ENCODE measurements at places on chromosomes 13 and 19.

- no peak for DNase-seq
These were observed 111.1 kb downstream of the STARD13 start for GRCh38 chr13:33174491-33174890.

DNA sequence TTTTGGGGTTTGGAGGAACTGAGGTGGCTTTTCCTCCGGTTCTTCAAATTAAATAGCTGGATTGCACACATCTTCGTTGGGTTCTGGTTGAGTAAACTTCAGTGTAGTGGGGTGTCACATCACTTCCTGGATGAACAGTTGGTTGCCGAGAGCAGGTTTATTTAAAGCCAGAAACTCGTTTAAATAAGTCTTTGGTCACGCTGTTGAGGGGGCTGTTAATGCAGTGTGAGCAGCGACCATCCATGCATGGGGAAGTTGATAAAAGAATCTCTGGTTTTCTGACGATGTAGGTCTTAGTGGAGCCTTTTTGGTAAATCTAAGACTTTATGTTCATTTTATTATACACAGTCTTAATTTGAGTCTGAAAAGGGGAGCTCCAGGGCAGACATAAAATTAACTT lies 351.2 kb upstream of the ARGLU1 start:
- DNase-seq: peak; percentile 32

DNA sequence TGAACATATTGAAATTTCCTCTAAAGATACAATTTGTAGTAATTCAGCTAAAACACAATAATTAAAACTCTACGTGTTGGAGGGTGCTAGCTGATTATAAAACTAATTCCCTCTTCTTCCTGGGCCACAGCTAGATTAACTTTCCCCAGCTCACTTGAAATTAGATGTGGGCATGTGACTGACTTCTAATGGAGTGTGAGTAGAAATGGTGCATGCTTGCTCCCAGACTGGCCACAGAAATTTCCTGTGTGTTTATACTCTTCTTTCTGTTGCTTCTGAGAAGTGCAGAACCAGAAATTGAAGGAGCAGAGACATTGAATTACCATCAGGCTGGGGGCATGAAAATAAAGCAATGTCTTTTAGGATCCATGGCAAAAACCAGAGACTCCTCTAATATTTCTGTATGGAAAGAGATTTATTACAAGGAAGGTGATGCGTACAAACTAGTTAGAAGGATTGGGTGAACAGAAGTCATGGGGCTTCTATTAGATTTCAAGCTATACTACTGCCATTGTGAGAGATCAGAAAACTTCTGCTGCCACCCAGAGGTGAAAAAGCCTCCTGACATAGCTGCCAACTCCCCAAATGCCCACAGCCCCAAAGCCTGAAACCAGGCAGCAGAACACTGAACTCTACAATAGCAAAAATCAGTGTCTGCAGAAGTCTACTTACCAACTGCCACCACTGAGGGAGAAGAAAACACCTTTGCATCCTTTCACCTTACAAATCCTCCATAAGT lies 379.2 kb upstream of the MIR17HG start:
- DNase-seq: peak; percentile 36

DNA sequence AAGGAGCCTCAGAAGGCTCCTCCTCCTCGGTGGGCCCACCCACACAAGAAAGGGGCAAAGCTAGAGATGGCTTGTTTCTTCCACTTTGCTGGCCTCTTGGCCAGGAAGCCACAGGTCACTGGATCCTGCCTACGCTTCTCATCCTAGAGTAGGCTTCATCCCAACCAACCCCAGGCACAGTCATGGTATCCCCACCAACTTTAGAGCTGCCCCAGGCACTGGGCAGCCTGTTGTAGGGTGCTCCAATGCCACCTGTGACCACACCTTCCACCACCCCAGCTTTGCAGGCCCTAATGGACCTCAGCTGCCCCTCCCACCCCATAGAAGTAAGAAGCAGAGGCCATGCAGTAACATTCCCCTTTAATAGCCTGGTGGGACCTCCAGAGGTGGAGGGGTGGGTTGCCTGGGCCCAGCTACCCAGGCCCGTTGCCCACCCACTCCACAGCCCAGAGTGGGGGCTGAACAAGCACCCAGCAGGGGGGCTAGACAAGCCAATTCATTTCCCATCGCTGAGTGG lies 522 bp upstream of the CHMP2A start:
- no peak for DNase-seq

DNA sequence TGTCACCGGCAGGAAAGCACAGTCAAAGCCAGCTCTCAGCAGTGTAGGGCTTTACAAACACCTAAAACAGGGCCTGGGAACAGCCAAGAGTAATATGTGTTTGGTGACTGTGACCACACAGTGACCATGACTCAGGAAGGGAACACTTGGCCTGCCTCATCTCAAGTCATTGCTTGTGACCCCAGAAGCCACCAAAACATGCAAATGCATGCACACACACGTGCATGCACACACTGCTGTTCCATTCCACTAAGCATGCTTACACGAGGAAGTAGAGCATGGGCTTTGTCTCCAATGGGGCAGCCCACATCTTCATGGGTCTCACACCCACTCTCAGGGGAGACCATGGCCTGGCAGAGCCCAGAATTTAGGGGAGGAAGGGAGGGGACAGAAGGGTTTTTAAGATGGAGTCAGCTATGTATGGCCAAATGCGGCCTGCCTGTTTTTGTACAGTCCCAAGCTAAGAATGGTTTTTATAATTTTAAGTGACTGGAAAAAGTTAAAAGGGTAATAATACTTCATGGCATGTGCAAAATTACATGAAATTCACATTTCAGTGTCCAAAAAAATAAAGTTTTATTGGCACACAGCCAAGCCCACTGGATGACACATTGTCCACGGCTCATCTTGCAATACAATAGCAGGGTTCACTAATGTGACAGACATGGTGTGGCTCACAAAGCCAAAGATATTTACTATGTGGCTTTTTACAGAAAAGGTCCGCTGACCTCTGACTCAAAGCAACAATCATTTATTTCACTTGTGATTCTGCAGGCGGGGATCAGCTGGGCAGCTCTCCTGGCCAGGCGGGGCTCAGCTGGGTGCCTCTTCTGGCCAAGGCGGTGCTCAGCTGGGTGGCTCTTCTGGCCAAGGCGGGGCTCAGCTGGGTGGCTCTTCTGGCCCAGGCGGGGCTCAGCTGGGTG lies 17.3 kb downstream of the ZFR2 start:
- no peak for DNase-seq

GRCh38 chr13:25042151-25042865 lies 53.6 kb upstream of the PABPC3 start:
- peak; percentile 16 for DNase-seq

DNA sequence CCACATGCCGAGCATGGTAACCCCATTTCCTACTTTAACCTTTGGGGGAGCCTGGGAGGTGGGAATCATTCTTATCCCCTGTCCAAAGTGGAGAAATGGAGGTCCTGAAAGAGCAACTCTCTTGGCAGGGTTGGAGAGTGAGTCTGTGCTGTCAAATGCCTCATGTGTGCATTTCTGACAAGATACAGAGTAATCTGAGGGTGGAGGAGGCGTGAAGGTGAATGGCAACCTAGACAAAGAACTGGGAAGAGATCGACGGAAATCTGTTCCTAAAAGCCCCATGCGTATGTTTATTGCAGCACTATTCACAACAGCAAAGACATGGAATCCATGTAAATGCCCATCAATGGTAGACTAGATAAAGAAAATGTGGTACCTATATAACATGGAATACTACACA lies 63.8 kb upstream of the USP29 start:
- DNase-seq: no peak

GRCh38 chr13:29702912-29703351 lies 107.4 kb upstream of the SLC7A1 start:
- no peak for DNase-seq

- no peak for DNase-seq
These were observed 483.2 kb downstream of the DIAPH3 start for GRCh38 chr13:59680429-59681024.

DNA sequence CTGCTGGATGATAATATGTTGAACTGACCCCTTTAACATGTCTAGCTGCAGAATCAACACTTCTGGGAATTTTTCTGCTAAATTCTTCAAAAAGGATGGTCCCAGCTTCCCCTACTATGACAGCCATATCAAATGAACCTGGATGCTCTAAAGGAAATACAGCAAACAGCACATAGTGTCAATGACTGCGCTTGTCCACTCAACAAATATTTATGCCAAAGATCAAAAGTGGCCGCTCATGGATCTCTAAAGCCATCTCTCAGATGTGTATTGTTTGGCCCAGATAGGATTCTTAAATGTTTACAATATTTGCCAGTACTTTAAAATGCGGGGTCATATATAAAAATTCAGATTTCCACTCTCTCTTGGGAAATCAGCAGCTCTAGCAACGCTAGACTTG lies 3.3 kb downstream of the TBC1D4 start:
- no peak for DNase-seq

DNA sequence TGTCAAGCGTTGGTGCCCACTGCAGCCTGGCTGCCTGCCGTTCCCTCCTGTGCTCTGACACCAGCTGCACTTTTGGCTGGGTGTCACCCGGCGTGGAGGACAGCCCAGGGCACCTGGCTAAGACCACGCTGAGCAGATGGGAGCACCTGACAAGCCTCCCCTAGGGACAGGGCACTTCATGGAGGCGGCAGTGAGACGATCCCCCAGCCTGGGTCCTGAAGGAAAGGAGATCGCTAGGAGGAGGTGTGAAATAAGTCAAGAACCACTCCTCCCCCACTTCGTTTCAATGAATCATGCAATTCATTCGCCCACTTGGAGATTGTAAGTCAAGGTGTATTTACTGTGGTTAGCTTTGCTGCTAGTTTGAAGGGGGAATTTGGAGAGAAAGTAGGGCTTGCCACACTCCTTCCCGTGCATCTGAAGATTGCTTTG lies 38.8 kb downstream of the VSTM2B start:
- DNase-seq: no peak

GRCh38 chr13:27522847-27523246 lies 72.5 kb upstream of the MTIF3 start:
- DNase-seq: no peak

- peak; percentile 34 for DNase-seq
These were observed 711.4 kb downstream of the DIAPH3 start for GRCh38 chr13:59452189-59452890.

GRCh38 chr19:20423381-20424197 lies 142.0 kb downstream of the ZNF737 start:
- DNase-seq: peak; percentile 81

DNA sequence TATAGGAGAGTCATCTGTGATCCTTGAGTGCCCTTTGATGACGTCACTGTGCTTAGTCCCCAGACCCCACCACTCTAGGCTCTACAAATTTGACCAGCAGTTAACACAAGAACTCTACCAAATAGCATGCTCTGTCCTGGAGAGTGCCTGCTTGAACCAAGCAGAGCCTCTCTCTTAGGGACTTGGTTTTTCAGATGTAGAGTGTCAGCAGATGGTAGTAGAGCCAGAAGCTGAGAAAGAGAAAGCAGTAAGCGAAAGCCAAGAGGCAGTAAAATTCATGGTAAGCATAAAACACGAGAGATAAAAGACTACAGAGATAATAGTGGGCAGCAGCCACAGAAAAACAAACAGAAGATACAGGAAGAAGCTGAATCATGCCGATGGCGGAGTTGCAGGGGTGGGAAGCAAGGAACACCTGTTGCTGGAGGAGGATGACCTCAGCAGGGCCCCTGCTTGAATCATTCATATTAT lies 193.3 kb downstream of the SLC7A1 start:
- DNase-seq: no peak

DNA sequence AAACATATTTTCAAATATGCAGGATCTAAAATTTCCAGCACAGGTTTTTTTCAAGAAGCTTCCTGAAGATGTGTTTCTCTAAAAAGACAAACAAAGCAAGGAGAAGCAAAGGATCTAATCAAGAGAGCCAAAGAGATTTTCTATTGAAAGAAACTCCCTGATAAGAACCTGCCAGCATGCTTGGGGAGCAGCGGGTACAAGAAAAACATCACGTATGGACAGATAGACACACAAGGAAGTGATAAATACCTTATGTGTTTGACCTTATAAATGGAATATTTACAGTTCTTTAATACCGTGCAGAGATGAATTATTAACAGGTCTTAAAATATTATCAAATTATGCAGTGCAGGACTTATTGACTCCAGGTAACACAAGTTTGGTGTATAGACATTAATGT lies 562.1 kb downstream of the DACH1 start:
- no peak for DNase-seq

DNA sequence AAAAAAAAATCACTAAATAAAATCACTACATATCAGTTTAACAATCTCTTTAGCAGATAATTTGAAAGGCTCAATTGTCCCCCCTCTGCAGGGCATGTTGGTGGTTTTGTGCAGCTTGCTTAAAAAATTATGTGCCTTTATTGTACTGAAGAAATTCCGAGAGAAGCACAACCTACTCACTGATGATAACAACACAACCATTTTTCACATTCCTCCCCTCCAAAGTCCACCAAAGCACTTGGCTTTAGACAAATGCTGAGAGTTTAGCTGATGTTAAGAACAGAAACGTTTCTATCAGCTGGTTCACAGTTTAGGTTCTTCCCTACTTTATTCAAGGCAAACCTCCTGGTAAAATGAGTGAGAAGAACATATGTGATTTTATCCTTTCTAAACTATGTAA lies 923 bp downstream of the DOCK9 start:
- DNase-seq: no peak

DNA sequence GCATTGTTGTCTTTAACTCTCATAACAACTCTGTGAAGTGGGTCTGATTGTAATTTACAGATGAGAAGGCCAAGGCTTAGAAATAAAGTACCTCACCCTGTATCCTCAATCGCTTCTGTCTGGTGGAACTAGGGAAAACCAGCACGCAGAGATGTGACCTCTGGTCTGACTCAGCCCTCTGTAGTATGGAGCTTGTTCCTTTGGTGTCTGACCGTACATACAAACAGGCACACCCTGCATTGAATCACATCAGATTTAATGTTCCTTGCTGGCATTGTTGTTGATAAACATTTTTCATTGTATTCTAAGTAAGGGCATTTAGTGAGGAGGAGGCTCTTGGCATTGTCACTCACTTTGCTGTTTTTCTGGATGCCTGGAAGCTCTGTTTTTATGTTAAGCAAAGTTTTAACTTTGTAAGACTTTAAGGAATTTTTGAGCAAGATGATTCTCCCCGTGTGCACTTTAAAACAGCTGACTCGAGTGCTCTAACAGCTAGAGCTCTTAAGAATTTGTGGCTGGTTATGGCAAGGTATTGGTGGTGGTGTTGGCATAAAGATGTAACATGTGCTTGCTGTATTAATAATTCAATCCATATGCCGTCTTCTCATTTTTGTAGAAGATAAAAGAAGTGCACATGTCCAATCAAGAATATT lies 89.0 kb upstream of the SPATA13 start:
- DNase-seq: no peak

DNA sequence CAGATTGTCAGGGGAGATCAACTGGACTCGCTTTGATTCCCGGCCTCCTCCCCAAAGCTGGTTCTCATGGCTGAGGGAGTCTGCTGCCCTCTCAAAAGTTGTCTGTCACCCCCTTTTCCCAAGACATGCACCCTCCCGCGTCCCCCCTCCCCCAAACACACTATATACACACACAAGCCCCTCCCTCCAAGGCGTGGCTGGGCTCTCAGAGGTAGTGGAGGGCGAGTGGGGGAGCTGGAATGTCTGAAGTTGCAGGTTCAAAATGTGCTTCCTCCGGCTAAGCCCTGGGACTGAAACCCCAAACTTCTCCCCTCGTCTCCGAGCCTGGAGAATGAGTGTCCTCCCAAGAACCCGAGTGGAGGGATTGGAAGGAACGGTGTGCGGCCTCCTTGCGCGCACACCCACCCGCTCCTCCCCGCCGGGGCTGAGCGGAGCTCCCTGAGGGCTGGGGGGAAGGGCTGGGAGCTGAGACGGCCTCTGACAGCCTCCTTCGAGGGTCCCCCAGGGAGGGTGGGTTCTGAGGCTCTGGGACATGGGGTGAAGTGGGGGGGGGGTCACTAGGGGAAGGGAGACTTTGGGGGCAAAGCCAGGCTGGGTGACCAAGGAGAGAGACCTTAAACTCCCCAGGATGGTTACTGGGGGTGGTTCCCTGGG lies 9.9 kb upstream of the MEIS3 start:
- no peak for DNase-seq
